ENCODE measurements at places on chromosomes 5 and 9.

DNA sequence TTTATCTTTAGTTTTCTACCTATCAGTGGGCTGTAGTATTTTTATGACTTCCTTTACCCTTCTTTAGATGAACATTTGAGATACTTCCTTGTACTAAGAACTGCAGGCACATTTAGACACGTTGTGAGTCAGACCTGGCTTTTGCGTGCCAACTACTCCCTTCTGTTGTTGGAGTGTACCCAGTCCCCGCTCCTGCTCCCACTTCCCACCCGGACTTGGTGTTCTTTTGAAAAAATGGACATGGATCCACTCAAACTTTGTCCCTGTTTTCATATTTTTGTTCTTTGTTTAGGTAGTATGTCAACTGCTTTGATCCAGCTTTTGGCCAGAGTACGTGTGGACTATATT lies 60.7 kb downstream of the PARP8 start:
- no peak overlapping the region for H3K27ac ChIP-seq
- no peaks in the 10 kb centered on the region for H3K4me1 ChIP-seq
- no peaks in the 10 kb centered on the region for H3K27me3 ChIP-seq
- no peak overlapping the region for H3K4me3 ChIP-seq

- no peak for DNase-seq
- peaks cover 9% of the 10 kb centered on the region for H3K4me1 ChIP-seq
These were observed 25.4 kb downstream of the BOD1 start for GRCh38 chr5:173591056-173591514.

- H3K27ac ChIP-seq = no peak overlapping the region
- DNase-seq = no peak
- H3K27me3 ChIP-seq = no peaks in the 10 kb centered on the region
- no peak overlapping the region for H3K4me3 ChIP-seq
- H3K4me1 ChIP-seq = no peaks in the 10 kb centered on the region
These were observed 69.1 kb upstream of the TARS1 start for GRCh38 chr5:33371660-33372059.

- no peak overlapping the region for H3K4me3 ChIP-seq
- no peak for DNase-seq
- H3K36me3 ChIP-seq = peaks cover 42% of the 10 kb centered on the region
- H3K4me1 ChIP-seq = no peaks in the 10 kb centered on the region
- H3K27me3 ChIP-seq = no peaks in the 10 kb centered on the region
These were observed 3.1 kb downstream of the PTGES2 start for GRCh38 chr9:128124451-128124850.

DNA sequence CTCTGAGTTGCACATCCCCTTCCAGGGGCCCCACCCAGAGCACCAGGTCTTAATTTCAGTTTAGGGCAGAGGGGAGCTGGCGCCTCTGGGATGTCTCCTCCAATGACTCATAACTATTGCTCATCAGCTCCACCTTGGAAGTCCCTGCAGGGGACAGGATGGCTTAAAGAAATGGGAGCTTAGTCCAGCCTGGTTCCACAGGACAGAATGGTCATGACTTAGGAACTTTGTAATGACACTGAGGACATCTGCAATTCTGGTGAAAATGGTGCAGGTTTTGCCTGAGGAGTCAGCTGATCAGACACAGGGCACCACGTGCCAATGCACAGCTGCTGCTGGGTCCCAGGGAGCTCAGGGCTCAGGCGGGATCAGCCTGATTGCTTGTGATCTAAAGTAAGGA lies 16.4 kb upstream of the PPP1R26 start:
- H3K4me1 ChIP-seq = no peaks in the 10 kb centered on the region
- H3K4me3 ChIP-seq = no peak overlapping the region
- DNase-seq = no peak
- H3K36me3 ChIP-seq = no peaks in the 10 kb centered on the region

DNA sequence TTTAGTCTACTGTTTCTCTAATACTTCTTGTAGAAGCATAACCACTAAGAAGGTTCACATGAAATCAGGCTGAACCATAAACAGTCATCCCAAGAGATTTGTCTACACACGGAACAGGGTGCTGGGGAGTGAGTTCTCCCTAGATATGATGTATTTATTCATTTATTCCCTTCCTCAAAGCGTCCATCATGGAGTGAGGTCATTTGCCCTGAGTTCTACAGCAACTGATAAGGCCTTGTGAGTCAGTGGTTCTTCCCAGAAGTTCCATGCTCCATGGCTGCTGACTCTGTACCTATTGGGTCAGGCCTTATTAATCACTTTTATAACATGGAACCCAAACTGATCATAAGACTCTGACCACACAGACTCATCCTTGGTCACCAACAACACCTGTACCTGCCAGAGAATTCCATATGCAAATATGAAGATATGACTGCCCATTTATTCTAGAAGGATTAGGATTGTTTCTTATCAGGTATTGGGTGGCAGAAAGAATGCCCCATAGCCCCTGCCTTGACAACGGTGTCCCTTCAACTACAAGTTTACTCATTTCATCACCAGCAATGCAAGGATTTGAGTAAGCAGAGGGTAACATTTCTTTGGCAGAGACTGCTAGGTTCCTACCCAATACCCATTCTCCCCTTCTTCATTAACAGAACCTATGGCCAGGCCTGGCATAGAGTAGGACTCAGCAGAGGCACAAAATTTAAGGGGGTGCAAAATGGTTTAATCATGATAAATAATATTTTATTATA lies 118.1 kb downstream of the LHFPL2 start:
- no peaks in the 10 kb centered on the region for H3K36me3 ChIP-seq
- no peaks in the 10 kb centered on the region for H3K27me3 ChIP-seq

- H3K4me3 ChIP-seq = no peak overlapping the region
- H3K4me1 ChIP-seq = no peaks in the 10 kb centered on the region
- H3K36me3 ChIP-seq = no peaks in the 10 kb centered on the region
- no peak overlapping the region for H3K27ac ChIP-seq
- DNase-seq = no peak
These were observed 75.5 kb downstream of the SGCD start for GRCh38 chr5:156402387-156402921.

DNA sequence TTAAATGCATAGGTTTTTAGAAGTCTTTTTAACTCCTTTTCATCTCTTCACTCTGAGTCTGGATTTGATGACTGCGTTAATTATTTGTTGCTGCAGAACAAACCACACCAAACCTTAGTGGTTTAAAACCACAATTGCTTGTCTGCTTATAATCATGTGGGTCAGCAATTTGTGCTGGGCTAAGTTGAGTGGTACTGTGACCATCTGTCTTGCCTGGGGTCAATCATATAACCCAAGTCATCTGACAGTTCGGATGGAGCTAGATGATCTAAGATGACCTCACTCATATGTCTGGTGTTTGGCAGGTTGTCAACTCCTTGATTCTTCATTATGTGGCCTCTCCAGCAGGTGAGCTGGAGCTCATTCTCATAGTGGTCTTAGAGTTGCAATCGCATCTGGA lies 219.1 kb upstream of the ELAVL2 start:
- DNase-seq = no peak
- H3K4me3 ChIP-seq = no peak overlapping the region
- no peaks in the 10 kb centered on the region for H3K27me3 ChIP-seq
- no peaks in the 10 kb centered on the region for H3K4me1 ChIP-seq
- H3K36me3 ChIP-seq = no peaks in the 10 kb centered on the region
- no peak overlapping the region for H3K27ac ChIP-seq

DNA sequence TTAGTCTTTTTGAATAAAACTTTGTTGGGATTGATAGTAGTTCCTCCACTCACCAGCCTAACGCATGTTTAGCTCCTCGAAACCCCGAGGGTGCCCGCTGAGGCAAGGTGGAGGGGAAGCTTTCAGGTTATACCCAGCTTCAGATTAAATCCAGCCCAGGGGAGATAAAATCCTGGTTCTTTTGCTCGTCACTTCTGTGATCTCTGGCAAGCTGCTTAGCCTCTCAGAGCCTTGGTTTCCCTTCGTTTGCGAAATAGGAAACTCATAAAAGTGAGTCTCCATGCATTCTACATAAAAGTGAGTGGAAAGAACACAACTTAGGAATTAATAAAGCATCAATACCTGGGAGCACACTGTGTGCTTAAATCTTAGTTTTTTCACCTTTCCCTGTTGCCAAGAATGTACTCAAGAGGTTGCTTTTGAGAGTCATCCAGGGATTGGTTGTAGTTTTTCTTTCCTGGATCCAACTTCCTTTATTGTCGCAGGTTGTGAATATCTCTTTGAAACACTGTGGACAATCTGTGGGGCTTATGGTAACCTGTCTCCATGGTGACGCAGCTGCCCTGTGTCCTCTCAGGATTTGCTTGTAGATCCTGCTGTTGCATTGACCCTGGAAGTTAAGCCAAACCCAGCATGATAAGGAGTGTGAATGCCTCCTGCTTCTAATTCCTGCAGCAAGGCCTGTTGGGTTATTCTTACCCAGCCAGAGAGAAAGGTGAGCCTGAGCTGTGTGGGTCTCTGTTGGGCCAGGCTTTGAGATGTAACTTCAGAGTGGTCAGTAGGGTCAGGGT lies 2.0 kb downstream of the GALNT12 start:
- H3K36me3 ChIP-seq = no peaks in the 10 kb centered on the region
- DNase-seq = no peak
- H3K27ac ChIP-seq = no peak overlapping the region
- H3K27me3 ChIP-seq = no peaks in the 10 kb centered on the region
- H3K4me3 ChIP-seq = no peak overlapping the region
- H3K4me1 ChIP-seq = no peaks in the 10 kb centered on the region

DNA sequence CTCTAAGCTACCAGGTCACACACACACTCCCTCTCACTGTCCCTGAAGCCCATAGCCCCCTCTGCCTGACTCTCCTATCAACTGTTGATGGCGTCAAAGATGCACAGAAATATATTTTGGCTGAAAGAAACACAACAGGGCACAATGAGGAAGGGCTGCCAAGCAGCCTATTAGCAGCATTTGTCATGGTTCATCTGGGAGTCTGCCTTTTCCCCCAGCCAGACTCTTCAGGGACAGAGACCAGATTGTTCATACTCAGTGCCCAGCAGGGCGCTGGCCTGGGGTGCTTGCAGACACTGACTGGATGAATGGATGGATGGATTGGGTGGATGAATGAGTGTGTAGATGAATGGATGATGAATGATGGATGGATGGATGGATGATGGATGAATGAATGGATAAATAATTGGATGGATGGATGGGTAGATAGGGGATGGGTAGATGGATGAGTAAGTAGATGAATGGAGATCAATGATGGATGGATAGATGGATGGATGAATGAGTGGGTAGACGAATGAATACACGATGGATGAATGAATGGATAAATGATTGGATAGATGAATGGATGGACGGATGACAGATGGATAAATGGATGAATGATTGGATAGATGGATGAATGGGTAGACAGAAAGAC lies 90.5 kb downstream of the ADAMTS2 start:
- H3K4me3 ChIP-seq = no peak overlapping the region
- H3K4me1 ChIP-seq = no peaks in the 10 kb centered on the region
- no peaks in the 10 kb centered on the region for H3K36me3 ChIP-seq
- H3K27ac ChIP-seq = no peak overlapping the region

GRCh38 chr9:73549991-73550390 lies 398.3 kb downstream of the ANXA1 start:
- DNase-seq = no peak
- no peaks in the 10 kb centered on the region for H3K4me1 ChIP-seq
- no peaks in the 10 kb centered on the region for H3K36me3 ChIP-seq
- H3K27me3 ChIP-seq = no peaks in the 10 kb centered on the region
- H3K4me3 ChIP-seq = no peak overlapping the region

DNA sequence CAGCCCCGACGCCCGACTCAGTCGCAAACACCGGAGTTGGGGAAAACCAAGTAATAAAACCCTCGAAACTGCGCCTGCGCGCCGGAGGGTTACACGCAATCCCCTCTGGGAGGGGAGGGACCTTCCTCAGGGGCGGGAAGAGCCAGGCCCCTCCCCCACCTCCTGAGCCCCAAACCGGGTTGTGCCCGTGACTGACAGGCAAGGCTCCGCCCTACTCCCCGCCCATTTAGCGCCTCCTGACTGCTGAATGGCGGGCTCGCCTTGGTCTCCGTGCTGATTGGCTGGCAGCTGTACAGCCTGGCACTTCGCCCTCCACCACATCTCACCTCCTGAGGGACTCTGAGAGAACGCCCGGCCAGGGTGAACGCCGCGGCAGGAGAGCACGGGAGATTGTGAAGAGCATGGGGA lies at the start of gene PRDM9:
PRDM9 (plus strand) TSS at position 332 of the 408 bp plus-strand sequence. CDS start 1,425 bp downstream, outside the sequence.
- no peak within 1 kb of the TSS for H3K27ac ChIP-seq
- DNase-seq = no peak
- no peaks in the 10 kb centered on the region for H3K36me3 ChIP-seq
- no peaks in the 10 kb centered on the region for H3K4me1 ChIP-seq
- no peaks in the 10 kb centered on the region for H3K27me3 ChIP-seq
- H3K4me3 ChIP-seq = no peak within 1 kb of the TSS

GRCh38 chr5:149126906-149127305 lies 14.4 kb upstream of the ABLIM3 start:
- no peak overlapping the region for H3K4me3 ChIP-seq
- H3K27me3 ChIP-seq = no peaks in the 10 kb centered on the region
- H3K4me1 ChIP-seq = peaks cover 25% of the 10 kb centered on the region
- H3K36me3 ChIP-seq = no peaks in the 10 kb centered on the region
- no peak overlapping the region for H3K27ac ChIP-seq
- DNase-seq = no peak

DNA sequence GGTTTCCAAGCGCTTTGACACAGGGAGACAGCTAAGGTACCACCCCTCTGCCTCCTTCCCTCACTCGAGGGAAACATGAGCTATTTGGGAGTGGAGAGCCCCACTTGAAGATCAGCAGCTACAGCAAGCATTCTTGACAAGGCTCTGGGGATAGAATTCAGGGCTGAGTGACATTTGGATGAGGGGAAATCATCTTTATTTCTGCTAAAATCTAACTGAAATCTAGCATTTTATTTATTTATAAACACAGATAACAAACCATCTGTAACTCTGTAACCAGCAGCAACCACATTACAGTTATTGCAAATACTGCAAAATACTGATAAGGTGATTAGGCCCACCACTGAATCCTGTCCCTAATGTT lies 22.4 kb downstream of the RNF130 start:
- DNase-seq = no peak
- no peak overlapping the region for H3K27ac ChIP-seq
- H3K27me3 ChIP-seq = no peaks in the 10 kb centered on the region
